ENCODE measurements at places on chromosomes 12 and 14.

- no peak for DNase-seq
These were observed 52.5 kb upstream of the PELI2 start for GRCh38 chr14:56065621-56066290.

DNA sequence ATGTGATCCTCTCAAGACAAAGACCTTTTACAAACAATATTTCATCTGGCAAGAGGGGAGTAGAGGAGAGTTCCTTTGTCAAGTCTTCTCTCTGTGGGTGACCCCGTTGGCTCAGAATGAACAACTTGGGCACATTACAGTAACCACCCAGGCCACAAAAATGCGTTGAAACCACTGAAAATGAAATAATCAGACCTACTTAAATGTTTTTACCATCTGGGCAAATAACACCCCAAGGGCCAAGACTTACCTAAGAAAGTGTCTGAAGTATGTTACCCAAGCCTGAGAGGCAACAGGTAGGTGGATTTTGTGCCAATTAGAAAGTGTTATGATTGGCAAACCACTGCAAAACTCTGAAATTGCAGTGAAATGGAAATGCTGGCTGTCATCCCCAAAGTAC is 1.3 kb downstream of the TC2N start:
- DNase-seq = no peak

GRCh38 chr12:110466791-110467190 is 1.3 kb downstream of the GPN3 start:
- no peak for DNase-seq

- DNase-seq = no peak
These were observed 23.6 kb downstream of the TRHDE start for GRCh38 chr12:72295744-72296143.

- DNase-seq = no peak
These were observed 4.0 kb upstream of the ARF3 start for GRCh38 chr12:48961331-48961730.

- DNase-seq = no peak
These were observed 13.4 kb upstream of the NT5DC3 start for GRCh38 chr12:103854372-103854973.

GRCh38 chr12:54522243-54522642 is 24.7 kb downstream of the NCKAP1L start:
- no peak for DNase-seq

All from stimulated activated CD8-positive, alpha-beta memory T cell treated with anti-CD3 and anti-CD28 coated beads, Interleukin-7, amount 100 ng/mL, for 1 hour (primary cell).